Urothelium cell line (cell line): ENCODE measurements at places on chromosomes 5 and 9.
A peak's percentile ranks its signal among the peaks of the same experiment; 100 is the strongest.

DNA sequence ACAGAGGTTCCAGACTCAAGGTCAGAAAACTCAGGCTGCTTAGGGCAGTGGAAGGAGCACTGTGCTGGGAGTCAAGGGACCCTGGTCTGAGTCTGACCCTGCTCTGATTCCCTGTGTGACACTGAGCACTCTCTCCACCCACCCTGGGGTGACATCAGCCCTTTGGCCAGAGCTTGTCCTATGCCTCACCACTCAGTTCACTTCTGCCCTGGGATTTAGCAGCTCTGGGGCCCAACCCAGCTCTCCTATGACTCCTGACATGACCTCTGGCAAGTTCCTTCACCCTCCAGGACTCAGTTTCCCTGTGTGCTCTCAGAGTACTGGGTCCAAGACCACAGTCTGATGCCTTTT, 63.9 kb downstream of the FAM114A2 start:
- no peak for DNase-seq

GRCh38 chr5:174796711-174797192, 72.4 kb downstream of the MSX2 start:
- no peak for DNase-seq

DNA sequence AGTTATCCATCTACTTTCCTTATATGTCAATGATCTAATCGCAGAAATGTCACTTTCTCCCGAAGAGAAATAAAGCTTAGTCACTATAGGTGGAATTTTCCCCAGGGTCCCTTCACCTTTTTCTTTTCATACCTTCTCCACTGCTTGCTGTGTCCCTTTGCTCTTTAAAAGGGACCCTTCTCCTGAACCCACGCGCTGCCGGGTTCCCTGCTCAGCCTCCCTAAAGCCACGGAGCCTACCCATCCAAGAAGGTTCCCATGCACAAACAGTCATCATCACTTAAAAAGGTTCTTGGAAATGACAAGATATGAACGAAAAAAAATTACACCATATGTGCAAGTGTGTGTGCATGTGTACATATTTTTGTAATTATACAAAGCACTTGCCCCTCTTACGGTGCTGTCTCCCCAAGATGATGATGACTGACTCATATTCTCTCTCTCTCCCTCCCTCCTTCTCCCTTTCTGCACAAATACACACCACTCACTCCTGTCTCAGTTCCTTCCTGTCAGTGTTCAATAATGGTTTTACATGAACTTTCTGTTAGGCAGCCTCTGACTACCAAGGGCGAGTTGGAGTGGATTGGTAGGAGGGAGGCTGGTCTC, 1.5 kb upstream of the PTPRD start:
- DNase-seq = no peak

DNA sequence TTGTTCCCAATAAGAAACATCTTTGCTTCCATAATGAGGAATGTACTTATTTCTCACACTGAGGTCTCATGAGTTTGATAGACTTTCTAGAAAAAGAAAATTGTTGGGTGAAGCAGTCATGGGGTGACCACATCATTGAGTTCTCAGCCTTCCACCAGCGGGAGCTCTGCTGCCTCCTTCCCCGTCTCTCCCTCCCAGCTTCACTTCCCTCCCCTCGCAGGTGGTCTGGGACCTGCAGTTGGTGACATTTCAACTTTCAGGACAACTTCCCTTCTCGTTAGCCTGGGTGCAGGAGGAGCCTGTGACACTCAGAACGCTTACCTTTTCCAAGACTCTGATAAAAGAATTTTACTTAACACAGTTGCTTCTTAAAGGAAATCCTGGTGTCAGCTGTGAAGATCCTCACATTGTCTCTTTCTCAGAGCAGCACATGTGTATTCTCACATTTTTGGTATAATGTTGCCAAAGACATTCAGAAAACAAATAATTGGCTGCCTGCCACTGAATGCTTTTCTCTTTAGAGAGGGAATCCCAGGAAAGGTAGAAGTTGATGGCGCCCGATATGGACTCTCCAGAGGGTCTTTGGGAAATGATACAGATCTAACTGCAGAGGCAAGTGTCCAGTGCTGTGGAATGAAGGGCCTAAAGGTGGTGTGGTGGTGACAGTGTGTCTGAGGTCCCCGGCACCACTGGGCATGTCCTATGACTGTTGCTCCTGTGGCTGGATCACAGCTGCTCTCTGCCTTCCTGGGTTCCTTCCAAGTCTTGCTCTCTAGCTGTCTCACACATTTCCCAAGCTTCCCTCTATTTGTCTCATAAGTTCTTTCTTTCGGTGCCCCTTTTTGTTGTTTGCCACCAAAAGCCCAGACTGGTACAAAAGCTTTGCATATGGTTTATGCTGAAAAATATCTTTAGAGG, 238.1 kb downstream of the GAS1 start:
- DNase-seq = no peak

DNA sequence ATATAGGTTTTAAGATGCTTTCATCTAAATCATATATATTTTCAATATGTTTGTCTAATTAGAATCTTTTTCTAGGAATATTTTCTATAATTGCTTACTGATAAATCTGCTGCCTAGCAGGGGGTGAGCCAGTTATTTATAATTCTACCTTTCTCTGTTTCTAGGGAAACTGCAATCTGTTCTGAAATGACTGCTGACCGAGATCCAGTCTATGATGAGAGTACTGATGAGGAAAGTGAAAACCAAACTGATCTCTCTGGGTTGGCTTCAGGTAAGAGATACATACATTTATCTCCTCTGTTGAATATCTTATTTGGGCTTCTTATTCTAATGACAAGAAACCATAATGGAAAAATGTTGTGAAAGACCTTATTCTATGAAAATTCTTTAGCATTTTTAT, 127.3 kb downstream of the XRCC4 start:
- DNase-seq = no peak

DNA sequence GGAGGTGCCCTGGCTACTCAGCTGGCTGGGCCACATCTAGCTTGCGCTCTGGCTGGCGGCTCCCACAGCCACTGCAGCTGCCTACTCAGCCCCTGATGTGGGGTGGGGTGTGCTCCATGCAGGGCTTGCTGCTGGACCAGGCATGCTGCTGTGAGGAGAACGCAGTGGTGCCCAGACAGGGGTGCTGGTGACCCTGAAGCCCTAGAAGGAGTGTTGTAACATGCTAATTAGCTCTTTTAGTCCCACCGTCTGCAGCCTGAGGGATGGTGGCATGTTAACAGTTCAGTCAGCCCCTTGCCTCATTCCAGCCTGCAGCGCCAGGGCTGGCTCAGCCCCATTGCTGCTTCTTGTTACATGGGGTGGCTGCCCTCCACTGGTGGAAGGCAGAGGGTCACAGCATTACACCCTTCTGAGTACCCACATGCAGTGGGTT, 642.3 kb downstream of the DMRTA1 start:
- DNase-seq = peak; percentile 1

- no peak for DNase-seq
Observed at GRCh38 chr5:150117945-150118560, 31.7 kb upstream of the CSF1R start.

GRCh38 chr9:126377536-126377935, 50.9 kb downstream of the MVB12B start:
- DNase-seq = no peak

DNA sequence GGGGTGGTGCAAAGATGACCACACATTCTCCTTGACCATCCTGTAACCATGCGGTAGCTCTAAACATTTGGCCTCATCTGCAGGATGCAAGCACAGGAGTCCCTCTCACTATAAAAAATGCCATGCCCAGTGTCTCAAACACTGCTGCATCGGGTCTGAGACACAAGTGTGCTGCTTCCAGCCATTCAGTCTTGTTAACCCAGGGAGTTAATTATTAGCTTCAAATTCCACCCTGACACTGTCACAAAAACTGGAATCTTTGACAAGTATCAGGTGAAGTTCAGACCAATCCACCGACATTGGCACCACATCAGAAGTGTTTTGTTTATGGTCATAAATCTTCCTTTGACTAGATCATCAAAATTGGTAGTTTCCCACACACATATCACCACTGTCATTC, 119.1 kb upstream of the RASEF start:
- no peak for DNase-seq

DNA sequence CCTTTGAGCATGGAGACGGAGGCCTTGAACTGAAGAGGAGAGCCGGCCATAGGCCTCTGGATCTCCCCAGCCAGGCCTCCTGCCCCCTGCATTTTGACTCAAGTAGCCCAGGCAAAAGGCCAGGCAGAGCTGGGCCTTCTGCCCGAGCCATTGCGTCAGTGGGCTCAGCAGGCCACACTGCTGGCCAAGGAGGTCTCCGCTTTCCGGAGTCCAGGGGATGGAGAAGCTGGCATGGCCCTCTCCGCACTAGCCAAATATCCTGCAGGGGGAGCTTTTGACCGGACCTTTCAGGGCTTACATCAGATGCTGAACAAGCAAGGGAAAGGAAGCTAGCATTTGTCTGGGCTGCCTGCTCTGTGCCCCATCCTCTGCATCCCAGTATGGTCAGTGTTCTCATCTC, 386.8 kb downstream of the TRIM36 start:
- DNase-seq = no peak

- DNase-seq = no peak
Observed at GRCh38 chr5:107532169-107532878, 138.4 kb downstream of the EFNA5 start.

GRCh38 chr5:102922111-102922720, 167.1 kb downstream of the PAM start:
- DNase-seq = no peak

DNA sequence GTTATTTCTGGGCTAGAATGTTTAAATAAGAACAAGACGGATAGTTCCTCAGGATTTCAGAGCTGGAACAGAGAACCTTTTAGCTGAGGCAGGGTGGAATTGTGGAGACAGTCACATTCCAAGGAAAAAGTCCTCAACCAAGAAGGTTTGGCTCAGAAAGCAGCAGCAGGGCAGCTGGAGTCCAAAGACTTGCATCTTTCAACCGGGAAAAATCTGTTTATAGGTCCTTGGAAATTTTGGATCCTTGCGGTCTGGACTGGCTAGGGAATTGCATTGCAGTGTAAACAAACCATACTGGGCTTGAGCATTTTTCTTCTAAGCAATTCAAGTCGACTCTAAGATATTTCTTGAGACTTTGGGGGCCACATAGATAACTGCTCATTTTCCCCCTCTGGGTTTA, 40.8 kb upstream of the HMHB1 start:
- DNase-seq = no peak

DNA sequence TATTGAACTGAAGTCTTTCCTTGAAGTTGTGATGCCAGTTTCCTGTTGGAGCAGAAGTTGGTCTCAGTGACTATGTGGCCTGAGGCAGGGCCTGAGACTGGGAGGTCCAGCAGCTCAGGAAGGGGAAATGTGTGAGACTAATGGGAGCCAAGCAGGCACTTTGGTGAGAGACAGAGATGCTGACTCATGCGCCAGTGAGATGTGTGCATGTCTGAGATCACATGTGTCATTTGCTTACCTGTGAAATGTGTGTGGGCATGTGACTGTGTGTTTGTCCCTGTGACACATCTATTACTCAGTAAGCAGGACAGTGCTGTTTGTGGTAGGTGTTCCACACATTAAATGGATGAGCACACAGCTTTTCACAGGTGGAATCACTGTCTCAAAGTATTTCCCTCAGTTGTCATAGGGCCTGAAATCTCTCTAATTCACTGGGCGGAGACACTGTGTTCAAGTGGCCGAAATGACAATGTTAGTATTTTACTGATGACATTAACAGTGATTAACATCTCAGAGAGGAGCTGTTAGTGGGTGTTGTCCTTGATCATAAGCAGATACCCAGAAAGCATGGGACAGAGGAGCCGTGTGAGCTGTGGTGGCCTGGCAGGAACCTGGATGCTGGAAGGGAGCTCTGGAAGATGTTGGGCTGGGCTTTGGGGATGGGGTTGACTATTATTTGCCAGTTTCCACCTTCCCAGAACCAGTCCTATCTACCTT, 7.4 kb downstream of the NPR2 start:
- DNase-seq = peak; percentile 46

DNA sequence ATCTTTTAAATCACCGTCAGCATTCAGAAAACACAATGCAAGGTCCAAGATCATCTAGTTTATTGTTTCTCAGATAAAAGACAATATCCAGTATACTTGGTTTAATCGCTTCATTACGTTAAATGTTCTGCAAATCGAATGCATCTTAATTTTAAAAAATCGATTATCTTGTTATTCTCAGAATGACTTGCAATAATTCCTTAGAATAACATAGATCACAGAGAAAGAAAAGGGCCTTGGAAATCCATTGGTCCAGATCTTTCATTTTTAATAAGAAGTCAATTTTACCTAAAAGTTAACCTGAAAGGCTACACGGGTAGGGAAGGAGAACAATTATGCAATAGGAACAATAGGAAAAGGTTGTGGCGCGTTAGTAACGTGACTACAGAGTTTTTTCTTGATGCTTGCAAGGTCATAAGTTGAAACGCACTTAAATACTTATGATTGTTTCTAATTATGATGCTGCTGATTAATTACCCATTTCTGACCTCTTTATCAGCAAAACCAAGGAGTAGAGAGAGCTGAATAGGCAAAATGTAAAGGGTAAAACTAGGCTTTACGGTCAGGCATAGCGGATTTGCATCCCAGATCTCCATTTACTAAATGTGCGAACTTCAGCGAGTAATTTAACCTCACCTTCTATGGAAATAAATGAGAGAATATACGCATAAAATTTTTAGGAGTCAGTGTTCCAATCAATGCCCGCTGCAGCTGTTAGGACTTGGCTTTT, 769 bp upstream of the LYRM7 start:
- DNase-seq = no peak

DNA sequence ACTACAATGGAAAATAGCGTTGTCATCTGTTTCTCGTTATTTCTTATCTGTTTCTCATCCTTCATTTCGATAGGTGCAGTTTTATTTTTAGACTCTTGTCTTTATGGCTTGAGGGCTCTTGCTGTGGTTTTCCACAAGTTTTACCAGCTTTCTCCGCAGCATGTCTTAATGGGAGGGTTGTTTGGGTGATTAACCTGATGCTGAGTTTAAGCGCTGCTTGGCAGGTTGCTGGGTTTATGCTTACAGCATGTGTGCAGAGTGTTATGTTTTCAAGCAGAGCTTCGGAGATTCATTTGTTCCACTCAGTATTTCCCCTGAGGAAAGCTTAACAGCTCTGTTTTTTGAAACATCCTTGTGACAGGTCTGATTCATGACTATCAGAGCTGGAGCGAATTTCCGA, 154.0 kb downstream of the SLC12A2 start:
- no peak for DNase-seq

DNA sequence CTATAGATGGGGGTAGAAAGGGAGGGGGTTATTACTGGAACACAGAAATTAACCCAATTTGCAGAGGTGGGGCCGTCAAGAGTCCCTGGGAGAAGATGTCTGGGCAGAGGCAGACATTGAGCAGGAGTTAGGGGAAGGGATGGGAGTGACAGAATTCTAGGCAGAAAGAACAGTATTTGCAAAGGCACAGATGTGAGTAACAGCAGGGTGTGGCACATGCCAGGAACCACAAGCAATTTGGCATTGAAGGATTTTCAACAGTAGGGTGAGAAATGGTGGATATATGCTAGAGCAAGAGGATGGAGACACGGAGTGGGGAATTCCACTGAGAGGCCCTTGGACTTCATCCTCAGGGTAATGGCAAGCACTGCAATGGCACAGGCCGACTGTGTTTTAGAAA, 71.6 kb upstream of the FRRS1L start:
- DNase-seq = peak; percentile 29

- no peak for DNase-seq
Observed at GRCh38 chr9:93187047-93187446, 3.1 kb downstream of the WNK2 start.

GRCh38 chr9:479971-480350, 265.3 kb downstream of the DOCK8 start:
- DNase-seq = no peak
